ENCODE measurements at places on chromosomes 6 and 20.

GRCh38 chr6:168867247-168868102 lies 386.2 kb downstream of the THBS2 start:
- no peak for DNase-seq

DNA sequence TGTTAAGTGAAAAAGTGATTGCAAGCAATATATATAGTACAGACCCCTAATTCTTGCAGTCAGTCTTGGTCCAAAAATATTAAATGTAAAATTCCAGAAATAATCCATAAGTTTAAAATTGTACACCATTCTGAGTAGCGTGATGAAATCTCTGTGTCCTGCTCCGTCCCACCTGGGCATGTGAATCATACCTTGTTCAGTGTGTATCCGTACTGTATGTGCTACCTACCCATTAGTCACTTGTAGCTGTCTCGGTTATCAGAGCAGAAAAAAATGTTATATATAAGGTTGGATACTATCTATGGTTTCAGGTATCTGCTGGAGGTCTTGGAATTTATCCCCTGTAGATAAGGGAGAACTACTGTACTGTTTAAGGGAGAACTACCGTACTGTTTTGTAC lies 16.3 kb downstream of the IRAK1BP1 start:
- DNase-seq, result no peak

DNA sequence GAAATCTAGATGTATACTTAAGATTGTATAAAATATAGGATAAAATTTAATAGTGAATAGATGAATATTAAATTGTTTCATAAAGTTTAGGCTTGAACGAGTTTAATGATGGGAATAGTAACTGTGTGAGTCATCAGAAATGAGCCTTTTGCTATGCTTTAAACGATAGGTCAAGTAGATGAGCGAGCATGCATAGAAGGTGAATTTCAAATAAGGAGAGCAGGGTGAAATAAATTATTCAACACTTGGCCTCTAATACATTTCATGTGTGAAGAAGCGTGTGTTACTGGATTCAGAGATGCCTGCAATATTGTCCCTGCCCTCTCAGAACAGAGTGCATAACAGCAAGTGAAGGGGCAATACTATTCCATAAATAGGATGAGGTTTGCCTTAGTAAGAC lies 74.4 kb upstream of the EYA4 start:
- DNase-seq, result no peak

DNA sequence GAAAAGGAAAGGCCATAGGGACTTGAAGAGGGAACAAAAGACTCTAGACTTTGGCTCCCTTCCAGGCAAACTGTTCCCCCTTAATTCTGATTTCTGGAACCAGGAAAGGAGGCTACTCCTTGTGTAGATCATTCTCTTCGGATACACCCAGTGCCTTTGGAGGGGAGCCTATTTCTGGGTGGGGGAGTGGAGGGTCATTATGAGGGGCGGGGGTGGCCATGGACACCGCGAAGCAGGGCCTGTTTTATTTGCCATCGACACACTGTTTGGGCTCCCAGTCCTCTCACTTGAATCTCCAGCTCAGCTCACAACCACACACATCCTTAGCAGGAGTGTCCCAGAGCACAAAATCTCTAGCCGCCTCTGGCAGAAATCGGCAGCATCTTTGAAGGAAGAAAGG lies 132.3 kb downstream of the PXDC1 start:
- DNase-seq, result no peak

GRCh38 chr6:43220439-43220951 lies 8.8 kb downstream of the DNPH1 start:
- DNase-seq, result no peak

GRCh38 chr20:46756419-46756818 lies 47.0 kb downstream of the SLC2A10 start:
- DNase-seq, result no peak

DNA sequence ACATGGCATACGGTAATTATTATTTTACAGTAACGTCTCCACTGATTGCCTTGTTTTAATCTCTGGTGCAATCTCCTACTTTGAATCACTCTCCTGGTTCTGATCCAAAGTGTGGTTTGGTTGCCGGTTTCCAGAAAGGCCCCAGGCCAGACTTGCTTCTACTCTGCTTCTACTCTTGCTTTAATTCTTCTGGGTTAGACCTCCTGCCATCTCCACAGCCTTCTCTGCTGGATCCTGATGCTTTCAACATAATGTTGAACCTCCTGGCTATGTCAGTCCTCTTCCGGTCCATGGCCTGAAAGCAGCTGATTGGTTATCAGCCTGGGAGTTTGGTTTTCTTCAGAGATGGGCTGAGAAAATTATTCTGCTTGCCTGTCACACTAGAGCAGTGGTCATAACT lies 266.5 kb upstream of the RIMS1 start:
- no peak for DNase-seq

DNA sequence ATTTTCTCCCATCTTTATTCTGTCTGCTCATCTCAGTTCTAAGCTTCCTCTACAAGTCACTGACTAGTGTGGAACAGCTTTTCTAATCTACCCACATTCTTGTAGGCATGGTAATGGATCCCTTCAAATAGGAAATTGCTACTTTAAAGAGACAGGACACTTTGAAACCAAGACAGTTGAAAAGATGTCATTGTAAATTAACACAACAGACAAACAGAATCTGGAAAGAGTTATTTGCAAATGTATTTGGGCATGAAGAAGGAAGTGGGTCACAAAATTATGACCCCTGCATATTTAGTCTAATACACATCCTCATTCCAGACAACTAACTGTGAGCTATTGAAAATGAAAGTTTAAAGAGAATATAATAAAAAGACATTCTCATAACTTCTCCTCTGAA lies 298.2 kb upstream of the MARCKS start:
- DNase-seq, result no peak

DNA sequence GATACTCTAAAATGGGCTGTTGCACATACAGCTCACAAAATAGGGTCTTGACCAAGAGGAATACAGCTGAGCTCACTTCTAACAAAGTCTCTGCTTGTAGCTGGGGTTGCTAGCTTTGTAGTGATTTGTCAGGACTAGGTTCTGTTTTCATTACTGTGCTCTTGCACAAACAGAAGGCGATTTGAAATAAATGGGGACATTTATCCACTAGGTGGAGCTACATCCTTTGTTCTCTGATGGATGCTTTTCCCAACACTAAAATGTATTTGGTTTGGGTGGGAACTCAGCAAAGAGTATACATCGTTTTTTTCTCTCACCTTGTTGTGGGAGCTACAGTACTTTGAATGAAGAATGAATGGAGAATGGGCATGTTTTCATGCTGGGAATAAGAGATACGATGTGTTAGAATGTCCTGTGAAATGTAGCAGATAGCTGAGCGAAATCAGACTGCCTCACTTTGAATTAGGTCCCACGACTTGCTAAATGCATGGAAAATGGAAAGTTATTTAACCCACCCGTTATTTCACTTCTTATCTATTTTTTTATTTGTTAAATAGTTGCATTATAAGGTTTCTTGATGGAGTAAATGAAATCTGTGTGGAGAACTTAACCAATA lies 494.7 kb upstream of the MAP3K7 start:
- no peak for DNase-seq

DNA sequence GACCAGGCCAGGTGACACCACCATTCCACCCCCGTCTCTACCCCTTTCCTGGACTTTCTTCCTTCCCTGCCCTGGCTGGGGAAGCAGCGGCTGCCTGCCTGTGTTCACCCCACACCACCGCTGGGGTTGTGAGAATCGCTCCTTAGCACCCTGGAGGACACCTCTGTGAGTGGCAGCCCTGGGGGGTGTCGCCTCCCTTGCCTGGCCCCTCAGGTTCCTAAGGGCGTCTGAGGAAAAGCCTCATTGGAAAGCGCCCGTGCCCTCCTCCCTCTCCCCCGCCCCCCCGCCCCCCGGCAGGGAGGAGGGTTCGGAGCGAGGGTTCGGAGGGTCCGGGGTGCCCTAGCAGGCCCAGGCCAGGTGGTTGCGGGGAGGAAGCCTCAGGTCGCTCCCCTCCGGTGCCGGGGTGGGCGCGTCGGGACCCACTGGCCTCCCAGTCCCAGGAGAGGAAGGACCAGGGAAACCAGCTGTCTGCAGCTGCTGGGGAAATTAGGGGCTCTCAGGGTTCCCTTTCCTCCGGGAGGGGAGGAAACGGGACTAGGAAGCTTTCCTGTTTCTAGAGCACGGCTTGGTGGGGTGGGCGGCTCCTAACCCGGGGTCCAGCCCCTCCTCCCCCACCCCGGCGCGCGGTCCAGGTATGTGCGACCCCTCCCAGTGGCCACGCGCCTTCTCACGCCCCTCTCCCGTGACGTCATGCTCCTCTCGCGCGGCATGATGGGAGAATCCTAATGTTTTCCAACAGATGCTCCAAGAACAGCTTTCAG lies at the start of gene PHACTR3:
Gene PHACTR3 (plus strand): TSS at position 760 of the 761 bp plus-strand sequence. CDS start 475 bp downstream, outside the sequence.
- no peak for DNase-seq

DNA sequence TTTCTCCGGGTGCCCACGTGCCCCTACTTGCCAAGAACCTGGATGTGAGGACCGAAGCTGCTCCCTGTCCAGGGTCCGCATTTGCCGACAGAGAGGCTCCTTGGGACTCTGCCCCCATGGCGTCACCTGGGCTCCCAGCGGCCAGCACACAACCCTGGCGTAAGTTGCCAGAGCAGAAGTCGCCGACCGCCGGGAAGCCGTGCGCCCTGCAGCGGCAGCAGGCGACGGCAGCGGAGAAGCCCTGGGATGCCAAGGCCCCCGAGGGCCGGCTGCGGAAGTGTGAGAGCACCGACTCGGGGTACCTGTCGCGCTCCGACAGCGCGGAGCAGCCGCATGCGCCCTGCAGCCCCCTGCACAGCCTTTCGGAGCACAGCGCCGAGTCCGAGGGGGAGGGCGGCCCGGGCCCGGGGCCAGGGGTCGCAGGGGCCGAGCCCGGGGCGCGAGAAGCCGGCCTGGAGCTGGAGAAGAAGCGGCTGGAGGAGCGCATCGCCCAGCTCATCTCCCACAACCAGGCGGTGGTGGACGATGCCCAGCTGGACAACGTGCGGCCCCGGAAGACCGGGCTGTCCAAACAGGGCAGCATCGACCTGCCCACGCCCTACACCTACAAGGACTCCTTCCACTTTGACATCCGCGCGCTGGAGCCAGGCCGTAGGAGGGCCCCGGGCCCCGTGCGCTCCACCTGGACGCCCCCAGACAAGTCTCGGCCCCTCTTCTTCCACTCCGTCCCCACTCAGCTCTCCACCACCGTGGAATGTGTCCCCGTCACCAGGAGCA lies 28.3 kb downstream of the ZNF831 start:
- DNase-seq, result no peak

DNA sequence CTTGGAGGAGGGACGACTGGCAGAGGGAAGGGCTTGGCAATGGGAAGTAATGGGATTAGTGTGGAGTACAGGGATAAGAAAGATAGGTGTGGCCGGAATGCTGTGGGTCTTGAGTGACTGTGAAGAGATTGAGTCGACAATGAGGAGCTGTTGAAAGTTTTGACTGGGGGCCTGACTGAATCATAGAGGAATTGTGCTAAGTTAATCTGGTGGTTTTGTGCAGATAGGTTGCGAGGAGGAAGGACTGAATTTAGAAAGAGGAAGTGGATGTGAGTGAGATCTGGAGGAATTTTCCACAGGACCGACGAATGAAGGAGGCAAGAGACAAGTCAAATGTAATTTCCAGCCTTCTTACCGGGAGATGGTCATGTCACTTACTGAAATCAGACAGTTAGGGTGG lies 143.9 kb upstream of the RALGAPA2 start:
- DNase-seq, result no peak

GRCh38 chr20:49037962-49038387 lies 8.1 kb upstream of the CSE1L start:
- DNase-seq, result no peak

DNA sequence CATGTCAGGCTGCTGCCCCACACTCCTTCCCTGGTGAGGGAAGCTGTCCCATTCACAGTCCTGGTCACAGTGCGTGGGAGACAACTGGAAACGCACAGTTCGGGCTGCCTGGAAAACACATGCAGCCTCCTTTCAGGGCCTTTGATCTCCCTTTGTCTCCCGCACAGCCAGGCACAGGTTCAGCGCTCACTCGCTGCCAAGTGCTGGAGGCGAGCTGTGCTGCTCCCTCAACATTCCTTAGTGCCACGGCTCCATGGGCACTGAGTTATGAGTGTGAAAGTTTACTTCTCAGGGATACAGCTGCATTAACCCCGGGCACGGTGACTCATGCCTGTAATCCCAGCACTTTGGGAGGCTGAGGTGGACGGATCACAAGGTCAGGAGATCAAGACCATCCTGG lies 9.1 kb downstream of the YTHDF1 start:
- DNase-seq, result peak; percentile 25

- DNase-seq, result peak; percentile 57
These were observed 139.6 kb upstream of the RNF24 start for GRCh38 chr20:4154958-4155411.

- no peak for DNase-seq
These were observed 273.4 kb downstream of the MEI4 start for GRCh38 chr6:77926198-77926751.

GRCh38 chr6:134772671-134773360 lies 177.1 kb downstream of the ALDH8A1 start:
- DNase-seq, result no peak

GRCh38 chr6:144350528-144350880 lies 65.4 kb downstream of the UTRN start:
- no peak for DNase-seq

DNA sequence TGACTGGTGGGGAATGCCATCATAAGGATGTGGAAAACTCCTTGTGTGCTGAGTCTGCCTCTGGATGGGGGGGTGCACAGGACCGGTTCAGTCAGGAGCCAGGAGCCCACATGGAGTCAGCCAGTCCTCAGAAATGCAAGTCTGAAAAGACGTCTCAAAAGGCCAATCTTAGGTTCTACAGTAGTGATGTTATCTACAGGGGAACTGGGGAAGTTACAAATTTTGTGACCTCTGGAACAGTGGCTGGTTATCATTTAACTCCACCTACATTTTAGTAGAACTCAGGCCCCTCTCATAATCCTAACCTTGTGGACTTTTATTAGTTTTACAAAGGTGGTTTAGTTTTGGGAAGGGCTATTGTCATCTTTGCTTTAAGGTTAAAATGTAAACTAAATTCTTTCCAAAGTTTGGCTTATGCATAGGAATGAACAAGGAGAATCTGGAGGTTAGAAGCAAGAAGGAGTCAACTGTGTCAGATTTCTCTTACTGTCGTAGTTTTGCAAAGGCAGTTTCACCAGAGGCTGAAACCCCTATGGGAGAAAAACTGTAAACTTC lies 13.7 kb upstream of the TBC1D22B start:
- DNase-seq, result no peak

- no peak for DNase-seq
These were observed 242.3 kb downstream of the TBX18 start for GRCh38 chr6:84522135-84522549.

DNA sequence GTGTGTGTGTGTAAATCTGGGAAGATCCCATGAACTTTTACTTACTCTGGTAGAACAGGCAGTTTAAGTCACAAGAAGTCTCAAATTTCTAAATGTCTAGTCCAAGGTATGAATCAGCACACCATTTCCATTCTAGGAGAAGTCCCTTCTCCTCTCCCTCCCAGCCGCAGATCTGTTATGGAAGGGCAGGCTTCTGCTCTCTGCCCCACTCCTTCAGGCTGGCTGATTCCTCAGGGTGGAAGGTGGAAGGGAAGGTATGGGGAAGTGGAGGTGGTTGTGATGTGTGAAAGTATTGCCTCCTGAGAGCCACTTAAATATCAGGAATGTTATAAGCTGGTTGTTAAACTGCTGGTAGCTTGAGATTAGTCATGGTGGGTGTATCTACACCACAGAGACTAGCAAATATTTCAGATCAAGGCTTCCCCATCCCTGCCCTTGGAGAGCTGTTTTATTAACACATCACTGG lies 44.5 kb upstream of the LAMA4 start:
- DNase-seq, result no peak

- no peak for DNase-seq
These were observed 461.6 kb downstream of the ADGRB3 start for GRCh38 chr6:69096681-69097080.
